Heart left ventricle (tissue), 16 donors: ENCODE measurements at places on chromosomes 13 and 19. TPM values are rescaled to one million over a fixed set of nuclear protein-coding genes. Genes with fewer than 3 reads are reported as not detected.

- no peaks in the 10 kb centered on the region for H3K27me3 ChIP-seq
- H3K4me3 ChIP-seq, result no peak overlapping the region
- no peak overlapping the region for H3K27ac ChIP-seq
- H3K36me3 ChIP-seq, result no peaks in the 10 kb centered on the region
Observed at GRCh38 chr13:40565282-40566148, 100.9 kb downstream of the FOXO1 start.

DNA sequence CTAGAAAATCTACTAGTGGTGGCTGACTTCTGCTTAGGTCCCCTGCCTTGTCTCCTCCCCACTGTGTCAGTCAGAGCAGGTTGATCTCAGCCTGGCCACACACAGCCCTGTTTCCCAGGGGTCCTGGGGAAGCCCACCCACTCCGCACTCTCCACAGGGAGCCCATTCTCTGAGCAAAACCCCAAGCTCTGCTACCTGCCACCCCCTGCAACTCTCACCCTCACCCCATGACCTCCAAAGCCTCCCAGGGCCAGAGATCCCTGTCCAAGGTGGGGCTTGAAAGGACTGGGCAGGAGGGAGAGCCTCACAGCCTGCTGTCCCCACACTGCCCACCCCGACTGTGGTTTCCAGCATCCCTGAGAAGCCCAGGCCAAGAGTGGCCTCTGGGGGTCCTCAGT lies 58.8 kb upstream of the ZNF536 start:
- no peak overlapping the region for H3K27ac ChIP-seq
- no peak overlapping the region for H3K4me3 ChIP-seq
- no peaks in the 10 kb centered on the region for H3K4me1 ChIP-seq
- DNase-seq, result no peak
- no peaks in the 10 kb centered on the region for H3K27me3 ChIP-seq

Gene ZNF738
- 2.1 TPM for polyA plus RNA-seq

DNA sequence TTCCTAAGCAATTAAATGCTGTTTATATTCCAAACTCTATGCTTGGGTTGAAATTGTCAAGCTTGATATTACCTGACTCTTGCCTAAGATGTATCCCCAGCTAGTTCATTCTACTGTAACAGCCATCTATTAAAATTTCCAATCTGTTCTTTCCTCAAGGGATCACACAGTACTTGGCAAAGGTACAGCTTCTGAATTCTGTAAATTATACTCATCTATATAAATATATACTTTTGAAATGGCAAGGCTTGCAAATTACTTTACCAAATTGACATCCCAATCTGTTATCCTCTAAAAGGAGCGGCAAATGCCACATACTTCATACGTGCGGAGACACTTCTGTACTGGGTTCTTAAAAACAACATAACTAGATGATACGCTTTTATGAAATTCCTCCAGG lies 330.2 kb downstream of the DNAJC15 start:
- no peaks in the 10 kb centered on the region for H3K36me3 ChIP-seq
- H3K27ac ChIP-seq, result no peak overlapping the region
- peaks cover 12% of the 10 kb centered on the region for H3K4me1 ChIP-seq
- no peak for DNase-seq
- no peaks in the 10 kb centered on the region for H3K27me3 ChIP-seq
- H3K4me3 ChIP-seq, result no peak overlapping the region

GRCh38 chr13:25281193-25281934 lies 5.9 kb downstream of the MTMR6 start:
- no peak for DNase-seq
- no peaks in the 10 kb centered on the region for H3K27me3 ChIP-seq
- H3K27ac ChIP-seq, result no peak overlapping the region

GRCh38 chr13:39311619-39312018 lies 273.4 kb downstream of the NHLRC3 start:
- H3K27me3 ChIP-seq, result no peaks in the 10 kb centered on the region
- no peak overlapping the region for H3K27ac ChIP-seq
- no peaks in the 10 kb centered on the region for H3K36me3 ChIP-seq
- H3K4me3 ChIP-seq, result no peak overlapping the region
- no peak for DNase-seq
- peaks cover 25% of the 10 kb centered on the region for H3K4me1 ChIP-seq

GRCh38 chr19:4795400-4795799 lies 3.9 kb downstream of the FEM1A start:
- H3K36me3 ChIP-seq, result no peaks in the 10 kb centered on the region
- peaks cover 56% of the 10 kb centered on the region for H3K4me1 ChIP-seq
- H3K27me3 ChIP-seq, result no peaks in the 10 kb centered on the region
- DNase-seq, result no peak

Gene CHAMP1
- polyA plus RNA-seq, result 6.2 TPM

DNA sequence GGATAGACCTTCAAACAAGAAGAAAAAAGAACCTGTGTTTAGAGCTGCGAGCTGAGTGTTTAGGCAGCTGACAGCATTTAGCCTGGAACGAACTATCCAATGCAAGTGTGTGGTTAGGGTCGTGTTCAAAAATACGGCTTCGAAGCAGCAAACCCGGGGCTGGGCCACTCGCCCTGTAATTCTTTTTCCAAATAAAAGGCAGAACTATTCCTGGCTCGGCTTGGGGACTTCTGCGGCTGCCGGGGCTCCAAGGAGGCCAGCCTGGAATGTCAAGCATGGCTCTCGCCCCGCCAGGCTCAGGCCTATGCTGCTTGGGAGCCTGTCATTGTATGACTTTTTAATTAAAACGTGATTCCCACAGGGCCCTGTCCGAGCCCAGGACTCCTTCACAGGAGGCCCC lies 51.7 kb upstream of the KLF2 start:
- peaks cover 16% of the 10 kb centered on the region for H3K4me1 ChIP-seq
- H3K27ac ChIP-seq, result peak overlapping the region; percentile 69
- DNase-seq, result peak; percentile 47

GRCh38 chr13:95250961-95251360 lies 50.3 kb downstream of the ABCC4 start:
- H3K36me3 ChIP-seq, result peaks cover 7% of the 10 kb centered on the region
- H3K27ac ChIP-seq, result no peak overlapping the region
- no peaks in the 10 kb centered on the region for H3K27me3 ChIP-seq
- H3K4me1 ChIP-seq, result no peaks in the 10 kb centered on the region
- DNase-seq, result no peak
- no peak overlapping the region for H3K4me3 ChIP-seq

DNA sequence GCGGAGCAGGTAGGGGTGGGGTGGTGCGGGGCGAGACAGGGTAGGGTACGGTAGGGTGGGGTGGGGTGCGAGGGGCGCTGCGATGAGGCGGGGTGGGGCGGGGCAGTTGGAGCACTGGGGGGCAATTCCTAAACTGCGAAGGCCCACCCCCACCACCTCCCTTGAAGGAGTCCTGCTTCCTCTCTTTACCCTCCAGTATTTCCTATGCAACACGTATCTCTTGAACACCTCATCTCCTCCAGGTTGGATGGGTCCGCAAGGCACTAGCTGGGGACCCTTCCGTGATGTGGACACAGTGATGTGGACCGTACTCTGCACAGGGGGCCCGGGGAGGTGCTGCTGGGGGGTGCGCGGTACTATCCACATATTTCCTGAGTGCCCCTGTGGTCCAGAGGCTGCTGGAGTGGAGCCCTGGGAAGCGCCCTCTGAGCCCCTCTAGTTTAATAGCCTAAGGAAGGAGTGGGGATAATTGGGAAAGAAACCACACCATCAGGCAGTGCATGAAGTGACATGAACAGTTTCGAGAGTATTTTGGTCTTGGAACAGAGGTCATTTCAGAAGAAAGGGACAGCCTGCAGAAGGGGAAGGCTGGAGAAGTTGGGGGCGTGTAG lies 1.1 kb downstream of the IL17D start:
- H3K27ac ChIP-seq, result no peak overlapping the region
- H3K36me3 ChIP-seq, result no peaks in the 10 kb centered on the region
- DNase-seq, result no peak
- H3K27me3 ChIP-seq, result no peaks in the 10 kb centered on the region
- H3K4me3 ChIP-seq, result peak overlapping the region; percentile 58

GRCh38 chr19:29671393-29672160 lies 6.3 kb downstream of the PLEKHF1 start:
- no peaks in the 10 kb centered on the region for H3K27me3 ChIP-seq
- H3K4me1 ChIP-seq, result peaks cover 88% of the 10 kb centered on the region
- H3K27ac ChIP-seq, result peak overlapping the region; percentile 61

Gene APOE
- 33.2 TPM for polyA plus RNA-seq

DNA sequence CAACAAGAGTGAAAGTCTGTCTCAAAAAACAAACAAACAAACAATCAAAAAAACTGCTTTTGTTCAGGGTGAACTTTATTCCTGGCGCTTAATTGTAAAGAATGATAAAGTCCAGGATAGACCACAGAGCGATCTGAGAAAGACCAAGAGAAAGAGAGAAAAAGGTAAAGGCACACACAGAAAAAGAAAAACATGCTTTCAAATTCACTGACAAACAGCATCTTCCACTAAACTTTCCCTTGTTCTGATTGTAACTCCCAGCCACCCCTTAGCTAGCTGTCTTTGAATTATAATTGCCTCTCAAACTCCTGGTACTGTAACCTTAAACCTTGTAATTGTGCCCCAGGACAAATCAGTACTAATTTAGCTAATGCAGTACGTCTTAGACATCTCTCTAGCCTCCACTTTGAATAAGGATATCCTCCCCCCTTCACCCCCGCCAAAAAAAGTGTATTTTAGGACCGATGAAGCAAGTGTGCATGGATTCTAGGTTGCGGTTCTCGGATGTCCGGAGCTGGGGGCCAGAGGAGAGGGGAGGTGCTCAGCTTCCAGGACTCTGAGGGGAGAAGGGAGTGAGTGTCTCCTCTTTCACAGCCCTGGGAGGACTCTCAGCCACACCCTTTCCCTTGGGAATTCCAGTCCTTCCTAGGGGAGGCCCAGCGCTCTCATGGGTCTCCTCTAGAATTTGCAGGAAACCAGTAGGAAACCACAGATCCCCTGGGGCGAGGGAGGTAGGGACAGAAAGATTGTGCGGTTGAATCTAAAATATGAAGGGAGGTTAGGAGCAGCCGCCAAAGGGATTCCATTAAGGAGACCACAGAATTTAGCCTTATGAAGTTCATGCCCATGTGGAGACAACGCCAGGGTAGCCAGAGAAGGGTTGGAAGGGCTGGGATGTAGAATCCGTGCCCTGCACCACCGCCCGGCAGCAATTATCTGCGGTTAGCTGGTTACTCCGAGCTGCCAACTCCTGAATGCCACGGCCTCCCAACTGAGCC lies 19.7 kb downstream of the ZNF536 start:
- H3K36me3 ChIP-seq, result no peaks in the 10 kb centered on the region
- H3K27ac ChIP-seq, result no peak overlapping the region
- DNase-seq, result no peak
- peaks cover 7% of the 10 kb centered on the region for H3K27me3 ChIP-seq

GRCh38 chr19:12111943-12112637 lies 28.1 kb downstream of the ZNF20 start:
- H3K27me3 ChIP-seq, result no peaks in the 10 kb centered on the region
- no peak for DNase-seq
- no peak overlapping the region for H3K27ac ChIP-seq
- no peak overlapping the region for H3K4me3 ChIP-seq
- no peaks in the 10 kb centered on the region for H3K4me1 ChIP-seq

Gene ZNF90
- polyA plus RNA-seq, result 0.57 TPM

Gene SELENOV
- not detected for polyA plus RNA-seq

GRCh38 chr19:50486823-50487515 lies 10.3 kb upstream of the GARIN5A start:
- no peaks in the 10 kb centered on the region for H3K4me1 ChIP-seq
- no peaks in the 10 kb centered on the region for H3K27me3 ChIP-seq
- DNase-seq, result no peak
- no peak overlapping the region for H3K4me3 ChIP-seq
- H3K27ac ChIP-seq, result no peak overlapping the region

Gene IL17D
- polyA plus RNA-seq, result 0.44 TPM

Gene ZNF611
- polyA plus RNA-seq, result 4.8 TPM

Gene CABP5
- not detected for polyA plus RNA-seq

GRCh38 chr13:41025518-41025917 lies 6.4 kb upstream of the ELF1 start:
- H3K27me3 ChIP-seq, result no peaks in the 10 kb centered on the region
- H3K4me3 ChIP-seq, result no peak overlapping the region
- H3K4me1 ChIP-seq, result peaks cover 60% of the 10 kb centered on the region
- no peak overlapping the region for H3K27ac ChIP-seq
- DNase-seq, result no peak

DNA sequence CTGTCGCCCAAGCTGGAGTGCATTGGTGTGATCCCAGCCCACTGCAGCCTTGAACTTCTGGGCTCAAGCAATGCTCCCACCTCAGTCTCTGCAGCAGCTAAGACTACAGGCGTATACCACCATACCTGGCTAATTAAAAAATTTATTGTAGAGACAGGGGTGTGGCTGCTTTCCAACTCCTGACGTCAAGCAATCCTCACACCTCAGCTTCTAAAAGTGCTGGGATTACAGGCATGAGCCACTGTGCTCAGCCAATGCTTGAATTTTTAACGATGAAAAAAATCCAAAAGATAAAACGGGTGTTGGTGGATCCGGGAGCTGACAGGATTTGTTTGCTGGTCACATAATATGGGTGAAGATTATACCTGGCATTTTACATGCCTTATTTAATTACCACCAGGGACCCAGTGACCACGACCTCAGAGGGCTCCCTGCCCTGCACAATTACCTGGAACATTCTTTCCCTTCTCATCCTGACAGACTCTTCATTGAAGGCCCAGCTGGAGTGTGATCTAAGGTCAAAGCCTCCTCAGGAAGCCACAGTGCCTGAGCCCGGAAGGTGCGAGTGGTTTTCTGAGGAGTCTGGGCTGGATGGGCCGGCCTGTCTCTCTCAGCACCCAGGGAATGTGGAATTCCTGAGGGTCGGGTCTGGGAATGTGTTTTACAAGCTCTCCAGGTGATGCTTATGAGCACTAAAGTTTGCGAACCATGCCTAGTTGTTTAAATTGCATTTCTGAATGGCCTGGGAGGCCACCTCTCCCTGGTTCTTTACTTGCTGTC lies 193.3 kb downstream of the USP12 start:
- no peak overlapping the region for H3K27ac ChIP-seq
- peak; percentile 34 for DNase-seq
- no peaks in the 10 kb centered on the region for H3K36me3 ChIP-seq
- H3K4me3 ChIP-seq, result no peak overlapping the region

- DNase-seq, result no peak
- no peaks in the 10 kb centered on the region for H3K4me1 ChIP-seq
- no peak overlapping the region for H3K4me3 ChIP-seq
- no peak overlapping the region for H3K27ac ChIP-seq
- no peaks in the 10 kb centered on the region for H3K36me3 ChIP-seq
Observed at GRCh38 chr13:96075953-96076543, 13.9 kb upstream of the HS6ST3 start.

Gene RAB3D
- 2.5 TPM for polyA plus RNA-seq

- peaks cover 4% of the 10 kb centered on the region for H3K36me3 ChIP-seq
- H3K4me3 ChIP-seq, result peak overlapping the region; percentile 67
- H3K27ac ChIP-seq, result peak overlapping the region; percentile 85
Observed at GRCh38 chr19:11767633-11768133, 883 bp downstream of the ZNF441 start.

- no peak overlapping the region for H3K27ac ChIP-seq
- H3K27me3 ChIP-seq, result no peaks in the 10 kb centered on the region
- DNase-seq, result no peak
- H3K4me1 ChIP-seq, result no peaks in the 10 kb centered on the region
- no peak overlapping the region for H3K4me3 ChIP-seq
Observed at GRCh38 chr13:112875627-112876026, 93.4 kb upstream of the MCF2L start.
